ENCODE measurements at places on chromosomes 2 and 18. TPM values are rescaled to one million over a fixed set of nuclear protein-coding genes. Genes with fewer than 3 reads are reported as not detected.

GRCh38 chr18:68766433-68766832, 31.4 kb upstream of the CCDC102B start:
- H3K27ac ChIP-seq, result no peak overlapping the region
- no peak overlapping the region for H3K4me3 ChIP-seq
- DNase-seq, result no peak
- no peaks in the 10 kb centered on the region for H3K36me3 ChIP-seq
- H3K27me3 ChIP-seq, result no peaks in the 10 kb centered on the region

DNA sequence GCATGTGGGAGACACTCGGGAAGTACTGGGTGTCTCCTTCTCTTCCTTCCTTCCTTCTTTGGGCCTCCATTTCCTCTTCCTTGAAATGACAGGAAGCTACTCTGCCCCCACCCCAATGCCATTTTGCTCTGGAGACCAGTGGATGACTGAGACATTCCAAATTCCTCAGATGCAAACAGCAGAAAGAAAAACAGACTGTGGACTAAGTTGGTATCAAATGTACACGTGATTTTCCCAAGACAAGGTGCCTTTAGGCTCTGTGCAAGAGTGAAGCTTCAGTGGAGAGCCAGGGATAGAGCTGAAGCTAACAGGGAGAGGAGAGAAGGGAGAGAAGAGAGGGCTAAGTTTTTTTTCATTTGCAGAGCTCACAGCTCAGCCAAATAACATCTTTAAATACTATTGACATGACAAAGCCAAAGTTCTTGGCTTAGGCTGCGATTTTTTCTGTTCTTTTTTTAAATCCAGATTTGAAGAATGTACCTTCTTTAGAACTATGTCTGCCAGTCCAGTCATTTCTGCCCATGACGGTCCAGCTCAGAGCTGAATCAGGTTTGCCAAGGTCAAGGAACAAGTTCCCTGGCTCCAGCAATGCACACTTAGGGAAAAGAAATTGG, 84.5 kb upstream of the LCLAT1 start:
- peaks cover 9% of the 10 kb centered on the region for H3K4me1 ChIP-seq
- no peak for DNase-seq
- no peak overlapping the region for H3K4me3 ChIP-seq
- H3K27me3 ChIP-seq, result no peaks in the 10 kb centered on the region

DNA sequence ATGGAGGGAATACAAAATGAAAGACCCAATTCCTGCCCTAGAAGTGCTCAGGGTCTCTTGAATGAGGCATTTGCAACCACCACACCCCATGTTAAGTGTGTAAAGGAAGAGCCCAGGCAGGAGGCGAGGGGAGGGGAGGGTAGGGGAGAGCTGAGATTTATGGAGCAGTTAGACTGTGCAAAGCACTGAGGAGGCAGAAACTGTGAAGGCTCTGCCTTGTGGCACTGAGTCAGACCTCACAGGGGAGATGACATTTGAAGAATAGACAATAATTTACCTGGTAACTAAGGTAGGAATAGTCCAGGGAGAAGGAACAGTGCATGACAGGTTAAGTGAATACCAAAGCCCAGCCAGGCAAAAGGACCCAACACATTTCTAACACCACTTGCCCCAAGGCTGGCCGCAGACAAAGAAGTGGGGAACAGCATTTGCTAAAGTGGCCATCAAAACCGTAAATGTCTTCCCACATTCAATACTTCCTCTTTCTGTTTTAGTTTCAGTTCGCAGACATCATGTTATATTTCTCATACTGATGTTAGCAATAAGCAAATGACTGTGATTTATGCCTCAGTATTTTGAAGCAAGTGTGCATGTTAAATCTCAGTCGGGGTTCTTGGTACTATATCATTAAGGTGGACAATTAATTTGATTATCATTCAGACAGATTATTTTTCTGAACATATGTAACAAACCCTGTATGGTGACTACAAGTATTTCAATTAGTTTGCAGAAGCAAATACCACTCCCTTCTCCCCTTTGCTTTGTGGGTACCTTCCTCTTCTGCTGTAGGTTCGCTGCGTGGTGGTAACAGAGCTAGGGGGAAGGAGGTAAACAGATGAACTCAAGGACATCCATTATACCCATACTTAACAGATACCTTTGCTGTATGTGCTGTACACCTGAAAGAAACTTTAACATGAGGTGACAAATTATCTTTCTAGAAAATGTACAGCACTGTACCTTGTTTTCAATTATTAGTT, 27.5 kb downstream of the CDH20 start:
- no peaks in the 10 kb centered on the region for H3K4me1 ChIP-seq
- no peaks in the 10 kb centered on the region for H3K27me3 ChIP-seq
- no peak overlapping the region for H3K4me3 ChIP-seq
- H3K36me3 ChIP-seq, result no peaks in the 10 kb centered on the region
- DNase-seq, result no peak

DNA sequence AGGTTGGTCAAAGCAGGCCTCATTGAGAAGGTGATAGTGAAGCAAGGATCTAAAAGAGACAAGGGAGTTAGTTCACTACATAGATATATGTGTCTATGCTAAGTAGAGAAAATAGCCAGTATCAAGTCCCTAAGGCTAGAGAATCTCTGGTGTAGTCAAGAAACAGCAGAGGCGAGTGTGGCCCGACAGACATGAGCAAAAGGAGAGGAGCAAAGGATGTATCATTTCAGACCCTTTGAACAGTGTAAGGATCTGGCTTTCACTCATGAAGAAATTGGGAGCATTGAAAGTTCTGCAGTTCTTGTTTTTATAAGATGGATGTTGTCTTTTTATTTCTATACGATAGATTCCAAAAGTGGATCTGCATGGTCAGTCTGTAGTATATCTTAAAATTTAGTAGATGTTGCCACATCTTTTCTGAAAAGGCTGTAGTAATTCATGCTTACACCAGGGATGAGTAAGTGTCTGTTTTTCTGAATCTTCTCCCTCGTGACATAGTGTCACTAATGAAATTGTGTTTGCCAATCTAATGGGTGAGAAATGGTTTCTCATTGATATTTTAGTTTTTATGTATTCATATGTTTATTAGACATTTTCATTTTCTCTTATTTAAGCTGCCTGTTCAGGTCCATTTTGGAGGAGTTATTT, 18.8 kb downstream of the SP100 start:
- H3K4me1 ChIP-seq, result no peaks in the 10 kb centered on the region
- H3K27me3 ChIP-seq, result no peaks in the 10 kb centered on the region
- no peaks in the 10 kb centered on the region for H3K36me3 ChIP-seq
- DNase-seq, result no peak

DNA sequence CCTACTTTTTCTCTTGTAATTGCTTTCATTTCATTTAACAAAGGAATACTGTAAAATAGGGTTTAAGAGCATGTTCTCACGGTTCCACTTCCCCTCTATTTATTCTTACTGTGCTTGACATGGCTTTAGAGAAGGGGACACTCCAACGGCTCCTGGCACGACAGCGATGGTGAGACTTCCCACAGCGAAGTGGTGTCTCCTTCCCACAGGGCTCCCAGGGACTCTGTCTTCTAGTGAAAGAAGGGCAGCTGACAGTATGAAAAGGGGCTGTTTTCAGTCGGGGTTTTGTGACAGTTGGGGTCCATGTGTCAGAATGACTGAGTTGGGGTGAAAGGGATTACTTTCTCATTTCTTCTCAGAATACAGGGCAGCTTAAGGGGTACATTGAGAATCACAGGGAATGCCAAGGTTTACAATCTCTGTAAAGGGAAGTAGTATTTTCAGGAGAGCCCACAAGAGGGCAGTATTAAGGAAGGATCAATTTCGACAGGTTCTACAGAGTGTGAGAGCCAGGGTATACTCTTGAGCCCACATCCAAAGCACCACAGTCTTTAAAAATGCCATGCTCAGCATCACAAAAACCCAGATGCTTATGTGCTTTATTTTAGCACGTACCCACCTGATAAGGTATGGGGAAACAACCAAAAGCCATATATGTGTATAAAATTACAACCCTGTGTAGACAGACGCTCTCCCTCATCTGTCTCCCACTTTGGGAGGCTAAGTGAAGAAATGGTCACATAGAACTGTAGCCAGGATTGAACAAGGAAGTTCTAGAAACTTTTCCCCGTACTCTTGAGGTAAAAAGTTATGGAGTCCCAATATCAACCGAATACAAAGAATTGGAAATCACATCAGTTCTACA, 31.3 kb upstream of the RAPGEF4 start:
- H3K27ac ChIP-seq, result no peak overlapping the region
- H3K36me3 ChIP-seq, result no peaks in the 10 kb centered on the region
- no peak for DNase-seq

- DNase-seq, result no peak
- no peaks in the 10 kb centered on the region for H3K36me3 ChIP-seq
- H3K27me3 ChIP-seq, result no peaks in the 10 kb centered on the region
- no peak overlapping the region for H3K4me3 ChIP-seq
- no peaks in the 10 kb centered on the region for H3K4me1 ChIP-seq
Observed at GRCh38 chr2:30934066-30934465, 126.8 kb upstream of the CAPN13 start.

GRCh38 chr18:6273423-6273822, 141.3 kb downstream of the L3MBTL4 start:
- no peaks in the 10 kb centered on the region for H3K27me3 ChIP-seq
- no peak overlapping the region for H3K4me3 ChIP-seq
- no peak overlapping the region for H3K27ac ChIP-seq
- no peaks in the 10 kb centered on the region for H3K4me1 ChIP-seq

- H3K36me3 ChIP-seq, result no peaks in the 10 kb centered on the region
- peak overlapping the region; percentile 88 for H3K27ac ChIP-seq
- peak; percentile 82 for DNase-seq
- no peaks in the 10 kb centered on the region for H3K27me3 ChIP-seq
- H3K4me1 ChIP-seq, result peaks cover 27% of the 10 kb centered on the region
Observed at GRCh38 chr2:26018184-26019055, 15.5 kb upstream of the RAB10 start.

GRCh38 chr2:199019898-199020507, 437.7 kb downstream of the SATB2 start:
- no peaks in the 10 kb centered on the region for H3K27me3 ChIP-seq
- DNase-seq, result no peak
- H3K27ac ChIP-seq, result no peak overlapping the region
- H3K4me3 ChIP-seq, result no peak overlapping the region
- H3K4me1 ChIP-seq, result no peaks in the 10 kb centered on the region

CDH2 gene
- total RNA-seq, result 4.8 TPM

CPO gene
- 0.39 TPM for total RNA-seq

ITM2C gene
- 20.3 TPM for total RNA-seq

ALPP gene
- total RNA-seq, result not detected

Data from psoas muscle (tissue), 8 donors.